ENCODE measurements at places on chromosomes 5 and 9.

DNA sequence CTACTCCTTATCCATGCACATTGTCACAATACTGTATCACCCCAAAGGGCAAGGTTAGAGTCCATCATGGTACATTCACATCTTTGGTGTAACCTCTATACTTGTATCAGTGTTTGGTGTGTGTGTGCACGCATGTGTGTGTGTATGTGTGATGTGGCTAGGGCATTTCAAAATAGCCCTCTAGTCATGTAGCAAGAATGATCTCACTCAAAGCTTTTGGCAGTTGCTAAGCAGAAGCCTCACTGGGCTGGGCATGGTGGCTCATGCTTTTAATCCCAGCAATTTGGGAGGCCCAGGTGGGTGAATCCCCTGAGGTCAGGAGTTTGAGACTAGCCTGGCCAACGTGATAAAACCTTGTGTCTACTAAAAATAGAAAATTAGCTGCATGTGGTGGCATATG lies 245.3 kb downstream of the ADGRV1 start:
- DNase-seq, result no peak

- no peak for DNase-seq
Observed at GRCh38 chr9:98804083-98804482, 3.4 kb upstream of the GALNT12 start.

GRCh38 chr9:81053298-81054025 lies 635.9 kb downstream of the TLE1 start:
- no peak for DNase-seq

GRCh38 chr9:134178394-134178767 lies 14.0 kb upstream of the RNU6ATAC start:
- no peak for DNase-seq

- no peak for DNase-seq
Observed at GRCh38 chr5:15533129-15533893, 33.3 kb downstream of the FBXL7 start.

- DNase-seq, result no peak
Observed at GRCh38 chr9:99680191-99680590, 141.5 kb upstream of the NR4A3 start.

- DNase-seq, result no peak
Observed at GRCh38 chr9:35341021-35341420, 148.9 kb upstream of the RUSC2 start.

DNA sequence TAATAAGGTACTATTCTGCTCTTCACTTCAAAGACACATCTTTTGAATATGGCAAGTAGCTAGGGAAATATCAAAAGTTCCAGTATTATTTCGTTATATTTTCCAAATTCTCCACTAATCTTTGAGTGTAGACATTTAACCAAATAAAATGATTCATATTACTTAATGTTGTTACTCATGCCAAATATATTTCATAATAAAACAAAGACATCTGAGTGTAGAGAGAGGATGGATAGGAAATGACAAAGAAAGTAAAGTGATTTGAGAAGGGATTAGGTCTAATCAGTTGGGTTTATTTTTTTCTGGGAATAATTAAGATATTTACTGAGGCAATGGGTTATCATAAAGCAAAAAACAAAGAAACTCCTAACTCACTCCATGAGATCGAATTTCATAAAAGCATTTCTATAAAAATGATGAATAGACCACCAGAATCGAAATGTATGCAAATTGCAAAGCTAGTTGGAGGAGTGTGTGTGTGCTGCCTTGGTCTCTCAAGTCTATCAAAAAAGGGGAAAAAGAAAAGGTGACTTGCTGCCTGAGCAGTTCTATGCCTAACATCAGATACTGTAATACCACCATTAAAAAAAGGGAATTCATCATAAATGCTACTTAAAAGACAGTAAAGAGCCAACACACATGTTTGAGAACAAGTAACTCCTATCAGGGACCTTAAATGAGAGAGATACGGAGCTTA lies 255.5 kb downstream of the PDE4D start:
- DNase-seq, result no peak

DNA sequence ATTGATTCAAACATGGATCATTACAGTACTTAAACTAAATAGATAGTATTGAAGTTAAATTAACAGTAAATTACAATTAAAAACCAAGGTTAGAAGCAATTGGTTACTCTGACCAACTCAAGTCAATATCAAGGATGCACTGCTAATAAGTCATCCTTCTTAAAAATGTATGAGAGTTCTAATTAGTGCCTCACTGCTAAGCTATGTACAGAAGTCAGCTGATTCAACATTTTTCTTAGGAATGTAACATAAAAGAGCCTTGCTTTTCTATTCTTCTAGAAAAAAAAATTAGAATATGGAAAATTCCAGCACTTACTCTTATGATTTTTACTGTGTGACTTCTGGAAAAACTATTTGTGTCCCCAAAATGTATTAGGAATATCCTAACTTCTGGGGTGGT lies 75.7 kb upstream of the FBN2 start:
- DNase-seq, result no peak

DNA sequence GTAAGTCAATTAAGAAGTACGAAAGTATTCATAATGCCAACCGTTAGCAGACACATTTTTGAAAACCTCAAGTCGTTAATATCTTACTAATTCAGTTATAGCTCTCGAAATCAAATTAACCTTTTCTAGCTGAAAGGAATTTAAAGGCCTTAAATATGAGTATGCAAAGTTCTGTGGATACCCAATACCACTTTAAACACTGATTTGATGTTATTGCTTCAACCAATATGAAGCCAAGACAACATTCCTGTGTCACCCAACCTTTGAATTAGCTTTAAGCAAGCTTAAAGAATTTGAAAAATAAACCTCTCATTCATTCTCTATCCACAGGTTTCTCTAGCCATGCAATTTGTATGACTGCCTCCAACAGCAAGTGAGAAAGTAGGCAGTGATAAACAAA lies 204.5 kb downstream of the MCTP1 start:
- no peak for DNase-seq

Measured in globus pallidus (tissue), 1 donor.